HCEC 1CT (cell line): ENCODE measurements at places on chromosomes 6 and 20.

GRCh38 chr6:23228439-23229024, 659.2 kb downstream of the HDGFL1 start:
- DNase-seq = no peak

GRCh38 chr20:34347571-34347970, 15.5 kb upstream of the ITCH start:
- DNase-seq = no peak

GRCh38 chr6:168708526-168708925, 267.5 kb downstream of the SMOC2 start:
- no peak for DNase-seq

GRCh38 chr20:34065260-34065659, 46.8 kb downstream of the EIF2S2 start:
- DNase-seq = peak; percentile 73

DNA sequence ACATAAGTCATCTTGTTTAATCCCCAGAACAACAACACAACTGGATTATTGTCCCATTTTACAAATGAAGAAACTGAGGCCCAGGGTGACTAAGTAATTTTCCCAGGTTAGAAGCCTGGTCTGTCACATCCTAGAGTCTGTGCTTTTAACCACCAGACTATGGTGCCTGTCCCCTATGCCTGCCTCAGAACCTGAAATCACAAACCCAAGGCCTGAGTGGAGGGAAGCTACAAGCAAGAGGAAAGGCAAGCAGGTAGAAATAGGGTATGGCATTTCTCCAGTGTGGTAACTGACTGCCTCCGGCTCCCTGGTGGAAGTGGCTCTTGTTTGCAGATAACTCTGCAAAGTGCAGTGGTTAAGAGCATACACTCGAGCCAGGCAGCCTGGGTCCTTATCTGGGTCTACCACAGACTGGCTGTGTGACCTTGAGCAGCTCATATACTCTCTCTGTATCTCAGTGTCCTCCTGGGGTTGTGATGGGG, 2.5 kb downstream of the TMEM63B start:
- no peak for DNase-seq

- no peak for DNase-seq
Observed at GRCh38 chr6:156167016-156167624, 610.1 kb upstream of the ARID1B start.

DNA sequence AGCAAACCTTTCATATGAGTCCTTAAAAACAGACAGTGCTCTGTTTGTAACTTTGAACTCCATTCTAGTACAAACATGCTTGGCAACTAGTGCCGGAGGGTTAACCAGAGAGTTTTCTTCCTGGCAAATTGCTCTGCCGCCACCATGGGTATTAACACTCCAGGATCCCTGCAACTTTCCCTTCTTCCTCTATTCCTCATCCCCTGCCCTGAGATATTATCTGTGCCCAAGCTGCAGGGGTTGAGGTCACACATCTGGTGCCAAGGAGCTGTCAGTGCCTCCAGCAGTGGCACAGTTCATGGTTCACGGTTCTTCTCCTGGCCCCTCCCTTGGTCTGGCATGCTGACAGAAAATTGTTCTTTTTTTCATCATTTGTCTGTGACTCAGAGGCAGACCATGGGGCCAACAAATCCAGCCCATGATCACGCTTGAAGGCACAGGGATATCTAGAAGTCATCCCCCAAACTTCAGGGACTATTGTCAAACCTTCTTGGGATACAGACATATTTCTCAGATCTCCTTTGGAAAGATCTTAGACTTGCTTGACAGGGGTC, 77.5 kb downstream of the ATXN1 start:
- peak; percentile 68 for DNase-seq

GRCh38 chr20:53905019-53905819, 165.2 kb downstream of the BCAS1 start:
- no peak for DNase-seq

- DNase-seq = no peak
Observed at GRCh38 chr20:47785311-47785853, at the start of gene SULF2. Gene SULF2, minus strand, starts transcription at chr20:47785481. Its CDS starts 28,118 bp downstream, at chr20:47757363.

DNA sequence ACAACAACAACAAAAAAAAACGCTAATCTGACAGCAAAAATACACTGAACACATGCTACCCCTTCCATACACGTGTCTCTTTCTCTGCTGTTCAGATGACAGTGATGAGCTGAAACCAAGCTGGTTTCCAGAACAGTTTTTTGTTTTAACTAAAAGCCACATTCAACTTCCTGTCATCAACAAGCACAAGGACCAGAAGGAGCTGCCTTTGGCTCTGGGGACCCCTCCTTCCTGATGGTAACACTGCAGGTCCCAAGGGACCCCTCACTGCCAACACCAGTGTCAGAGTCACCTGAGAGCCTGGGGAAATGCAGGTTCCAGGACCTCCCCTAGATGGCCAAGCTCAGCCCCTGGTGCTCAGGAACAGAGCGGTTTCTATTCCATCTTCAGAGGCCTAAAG, 6.0 kb downstream of the CST7 start:
- DNase-seq = no peak

DNA sequence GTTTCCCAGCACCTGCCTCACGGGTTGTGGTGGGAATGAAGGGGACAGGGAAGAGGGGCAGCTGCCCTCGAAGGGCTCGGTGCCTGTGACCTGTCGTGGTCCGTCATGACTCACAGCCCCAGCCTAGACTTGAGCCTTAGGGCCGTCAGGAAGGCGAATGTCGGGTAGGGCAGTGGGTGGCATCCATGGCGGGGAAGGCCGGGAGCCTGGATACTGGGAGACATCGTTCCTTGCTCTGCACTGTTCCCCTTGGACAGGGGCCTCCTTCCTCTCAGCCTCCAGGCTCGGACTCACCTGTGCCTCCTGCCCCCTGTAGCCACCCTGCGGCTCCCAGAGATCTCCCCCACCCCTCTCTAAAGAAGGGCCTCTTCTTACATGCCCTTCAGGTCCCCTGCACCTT, 52.2 kb upstream of the APCDD1L start:
- DNase-seq = no peak

DNA sequence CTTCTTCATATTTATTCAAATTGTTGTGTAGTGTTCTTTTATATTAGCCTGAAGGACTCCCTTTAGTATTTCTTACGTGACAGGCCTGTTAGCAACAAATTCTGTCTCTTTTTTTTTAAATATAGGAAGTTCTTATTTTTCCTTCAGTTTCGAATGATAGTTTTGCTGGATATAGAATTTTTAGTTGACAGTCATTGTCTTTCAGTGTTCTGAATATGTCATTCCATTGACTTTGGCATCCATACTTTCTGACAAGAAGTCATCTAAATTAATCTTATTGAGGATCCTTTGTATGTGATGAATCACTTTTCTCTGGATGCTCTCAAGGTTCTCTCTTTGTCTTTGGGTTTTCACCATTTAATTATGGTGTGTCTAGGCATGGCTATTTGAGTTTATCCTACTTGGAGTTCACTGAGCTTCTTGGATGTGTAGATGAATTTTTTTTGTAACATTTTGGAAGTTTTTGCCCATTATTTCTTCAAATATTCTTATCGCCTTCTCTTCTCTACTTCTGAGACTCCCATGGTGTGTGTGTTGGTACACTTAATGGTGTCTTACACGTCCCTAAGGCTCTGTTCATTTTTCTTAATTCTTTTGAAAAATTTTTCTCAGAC, 82.5 kb upstream of the GTSF1L start:
- no peak for DNase-seq

GRCh38 chr6:106823058-106823457, 151.5 kb downstream of the CD24 start:
- DNase-seq = no peak

DNA sequence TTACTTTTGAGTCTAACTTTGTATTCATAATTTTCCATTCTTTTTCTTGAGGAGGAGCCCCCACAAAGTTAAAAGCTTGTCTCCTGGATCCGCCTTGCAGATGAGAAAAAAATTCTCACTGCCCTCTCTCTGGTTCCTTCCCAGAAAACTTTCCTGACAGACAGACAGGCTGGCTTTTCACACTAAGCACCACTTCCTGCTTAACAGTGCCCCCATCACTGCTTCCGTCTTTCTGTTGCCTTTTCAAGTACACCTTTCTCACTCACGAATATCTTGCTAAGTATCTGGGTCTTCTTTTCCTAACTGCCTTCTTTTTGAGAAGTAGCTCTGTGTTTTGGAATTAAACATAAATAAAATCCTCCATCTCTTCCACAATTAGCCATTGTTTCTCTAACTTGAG, 19.8 kb upstream of the LMBRD1 start:
- no peak for DNase-seq

DNA sequence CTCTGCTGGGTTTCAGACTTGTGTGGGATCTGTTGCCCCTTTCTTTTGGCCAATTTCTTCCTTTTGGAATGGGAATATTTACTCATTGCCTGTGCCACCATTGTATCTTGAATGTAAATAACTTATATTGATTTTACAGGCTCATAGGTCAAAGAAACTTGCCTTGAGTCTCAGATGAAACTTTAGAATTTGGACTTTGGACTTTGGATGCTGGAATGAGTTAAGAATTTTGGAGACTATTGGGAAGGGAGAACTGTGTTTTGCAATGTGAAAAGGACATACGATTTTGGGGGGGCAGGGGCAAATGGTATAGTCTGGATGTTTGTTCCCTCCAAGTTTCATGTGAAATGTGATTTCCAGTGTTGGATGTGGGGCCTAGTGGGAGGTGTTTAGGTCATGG, 62.6 kb upstream of the TNFRSF21 start:
- DNase-seq = no peak

- no peak for DNase-seq
Observed at GRCh38 chr6:33602180-33602579, 18.9 kb upstream of the ITPR3 start.

DNA sequence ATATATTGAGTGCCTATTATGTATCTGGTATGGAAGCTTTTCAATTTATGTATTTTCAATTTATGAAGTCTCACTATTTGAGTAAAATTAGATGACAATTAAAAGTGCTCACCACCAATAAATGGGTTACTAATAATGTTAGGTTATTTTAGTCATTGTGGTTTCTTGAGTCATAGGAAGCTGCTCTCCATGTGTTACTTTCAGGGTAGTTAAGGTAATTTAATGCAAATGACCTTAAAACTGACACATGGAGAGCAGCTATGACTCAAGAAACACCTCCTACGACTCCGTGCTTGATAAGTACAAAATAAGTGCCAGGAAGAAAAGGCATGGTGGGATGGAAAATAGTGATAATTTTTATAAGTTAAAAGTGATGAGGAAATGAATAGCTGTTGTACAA, 16.5 kb upstream of the TINAG start:
- DNase-seq = peak; percentile 82

- DNase-seq = peak; percentile 45
Observed at GRCh38 chr6:49849213-49849907, 17.0 kb downstream of the CRISP1 start.

GRCh38 chr6:7836371-7837026, 74.1 kb downstream of the TXNDC5 start:
- no peak for DNase-seq

DNA sequence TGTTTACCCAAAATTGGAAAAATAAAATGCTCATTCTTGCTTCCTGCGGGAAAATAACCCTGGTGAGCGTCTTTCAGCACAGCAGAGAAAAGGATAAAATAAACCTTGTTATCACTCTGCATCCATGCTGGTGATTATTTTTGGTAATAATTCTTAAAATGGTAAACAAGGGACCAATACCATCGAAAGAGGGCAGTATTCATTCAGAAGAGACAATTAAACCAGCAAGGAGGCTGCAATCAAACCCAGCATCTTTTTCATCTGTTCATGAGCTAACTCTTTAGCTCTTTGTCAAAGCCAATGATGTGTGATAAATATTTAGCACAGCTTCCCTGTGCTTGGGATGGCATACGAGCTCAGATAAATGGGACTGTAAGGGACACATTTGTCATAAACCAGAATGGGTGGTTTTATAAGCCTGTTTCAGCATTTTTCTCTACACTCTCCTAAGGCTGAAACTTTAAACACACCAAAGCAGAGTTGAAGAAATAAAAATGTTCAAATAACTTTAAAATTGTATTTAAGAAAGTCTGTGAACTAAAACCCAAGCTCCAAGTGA, 34.4 kb downstream of the CDH26 start:
- peak; percentile 3 for DNase-seq

DNA sequence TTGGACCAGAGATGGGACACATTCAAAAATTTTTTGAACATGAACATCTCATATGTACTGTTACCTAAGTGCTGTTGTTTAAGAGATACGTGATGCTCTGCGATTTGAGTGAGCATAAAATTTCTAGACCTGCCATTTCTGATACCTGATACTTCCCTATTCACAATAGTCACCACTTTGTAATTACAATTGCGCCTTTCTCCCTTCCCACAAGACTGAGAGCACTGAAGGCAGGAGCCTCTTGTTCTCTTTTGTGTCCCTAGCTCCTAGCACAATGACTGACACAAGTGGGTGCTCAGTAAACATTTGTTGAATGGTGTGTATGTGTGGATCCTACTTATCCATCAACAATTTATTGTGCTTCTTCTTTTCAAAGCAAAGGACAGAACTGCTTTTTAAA, 92.8 kb upstream of the TMEM30A start:
- DNase-seq = no peak

- no peak for DNase-seq
Observed at GRCh38 chr20:31474097-31474436, 860 bp downstream of the DEFB124 start.

DNA sequence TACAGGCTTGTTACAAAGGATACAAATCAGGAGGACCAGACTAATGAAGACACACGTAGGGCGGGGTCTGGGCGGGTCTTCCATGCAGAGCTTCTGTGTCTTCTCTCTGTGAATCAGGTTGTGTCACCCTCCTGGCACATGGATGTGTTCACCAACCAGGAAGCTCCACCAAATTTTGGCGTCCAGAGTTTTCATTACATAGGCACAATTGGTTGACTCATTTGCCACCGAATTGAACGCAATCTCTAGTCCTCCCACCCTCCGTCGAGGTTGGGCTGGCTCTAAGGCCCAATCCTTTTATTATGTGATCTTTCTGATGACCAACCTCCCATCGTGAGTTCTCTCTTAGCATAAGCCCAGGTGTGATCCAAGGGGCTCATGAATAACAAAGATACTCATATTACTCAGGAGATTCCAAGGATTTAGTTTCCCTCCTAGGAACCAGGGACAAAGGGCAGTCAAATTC, 36.3 kb upstream of the DDR1 start:
- DNase-seq = no peak

- no peak for DNase-seq
Observed at GRCh38 chr6:487956-488355, 96.4 kb downstream of the IRF4 start.

DNA sequence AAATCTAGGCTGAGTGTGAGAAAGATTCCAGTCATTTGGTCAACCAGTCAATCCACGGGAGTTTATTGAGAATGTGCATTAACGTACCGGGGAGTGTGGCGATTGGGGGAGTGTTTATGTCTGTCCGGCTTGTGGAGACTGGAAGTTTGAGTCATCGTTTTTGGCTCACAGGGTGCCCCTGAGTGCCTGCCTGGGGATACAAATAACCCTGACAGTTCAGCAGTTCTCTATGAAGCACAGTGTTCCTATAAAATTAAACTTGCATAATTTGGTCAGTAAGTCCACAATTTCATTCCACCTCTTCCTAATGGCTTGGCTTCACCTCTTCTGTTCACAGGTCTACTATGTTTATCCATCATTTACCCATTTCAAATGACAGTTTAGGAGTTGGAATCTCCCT, 72.6 kb upstream of the PLEKHG1 start:
- DNase-seq = no peak

DNA sequence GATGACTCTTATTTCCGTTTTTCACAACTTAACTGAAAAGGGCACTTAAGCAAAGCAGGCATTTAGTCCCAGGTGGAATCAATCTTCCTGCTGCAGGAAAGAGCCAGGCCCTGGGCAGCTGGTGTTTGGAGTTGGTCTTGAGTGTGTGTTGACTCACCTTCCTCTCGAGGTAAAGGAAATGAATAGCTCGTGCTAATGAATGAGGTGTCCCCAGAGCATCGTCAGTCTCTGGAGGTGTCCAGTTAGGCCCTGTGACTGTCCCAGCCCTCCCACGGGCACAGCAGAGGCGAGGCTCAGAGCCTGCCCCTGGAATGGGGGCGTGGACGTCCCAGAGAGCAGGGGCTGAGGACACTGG, 277.7 kb downstream of the NRN1 start:
- peak; percentile 50 for DNase-seq
